Activated T-cell treated with anti-CD3 and anti-CD28 coated beads for 48 hours (primary cell): ENCODE measurements at places on chromosomes 4 and X.

GRCh38 chrX:103488332-103488731 lies 31.0 kb downstream of the RAB40A start:
- DNase-seq = no peak

DNA sequence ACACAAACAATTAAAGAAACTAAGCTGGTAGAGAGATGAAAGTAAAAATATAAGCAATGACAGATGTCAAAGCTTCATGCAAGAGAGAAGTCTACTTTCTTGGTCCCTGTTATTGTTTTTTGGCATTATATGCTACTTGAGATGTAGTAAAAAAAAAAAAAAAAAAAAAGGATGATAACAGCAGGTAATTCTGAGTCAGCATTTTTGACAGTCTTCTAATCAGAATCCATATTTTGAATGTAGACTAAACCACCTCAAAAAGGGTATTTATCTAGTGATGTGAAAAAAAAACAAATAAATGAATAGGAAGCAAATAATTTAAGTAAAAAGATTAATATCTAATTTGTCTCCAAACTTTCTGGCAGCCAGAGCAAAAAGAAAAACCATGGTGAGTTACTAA lies 422.2 kb upstream of the CPEB2 start:
- no peak for DNase-seq

GRCh38 chrX:68922013-68922412 lies 93.2 kb downstream of the EFNB1 start:
- DNase-seq = no peak

DNA sequence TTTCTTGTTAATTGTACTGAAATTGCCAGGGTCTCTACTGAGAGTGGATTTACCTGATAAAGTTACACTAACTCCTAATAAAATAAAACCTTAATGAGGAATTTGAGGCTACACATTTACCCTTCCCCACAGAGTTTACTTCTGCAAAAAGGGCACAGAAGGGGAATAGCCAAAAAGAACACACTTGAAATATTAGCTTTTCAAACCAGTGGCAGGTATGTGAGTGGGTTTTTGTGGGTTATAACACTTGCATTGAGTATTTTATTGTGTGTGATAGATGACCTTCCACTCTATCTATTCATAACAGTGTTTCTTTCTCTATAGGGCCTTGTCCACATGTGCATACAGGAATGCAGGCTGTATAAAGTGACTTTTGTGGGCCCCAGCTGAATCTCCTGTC lies 5.0 kb upstream of the GPR174 start:
- no peak for DNase-seq

- no peak for DNase-seq
Measured at GRCh38 chrX:111402344-111402743, 9.6 kb downstream of the DCX start.
